ENCODE measurements at places on chromosomes 2 and 18.

DNA sequence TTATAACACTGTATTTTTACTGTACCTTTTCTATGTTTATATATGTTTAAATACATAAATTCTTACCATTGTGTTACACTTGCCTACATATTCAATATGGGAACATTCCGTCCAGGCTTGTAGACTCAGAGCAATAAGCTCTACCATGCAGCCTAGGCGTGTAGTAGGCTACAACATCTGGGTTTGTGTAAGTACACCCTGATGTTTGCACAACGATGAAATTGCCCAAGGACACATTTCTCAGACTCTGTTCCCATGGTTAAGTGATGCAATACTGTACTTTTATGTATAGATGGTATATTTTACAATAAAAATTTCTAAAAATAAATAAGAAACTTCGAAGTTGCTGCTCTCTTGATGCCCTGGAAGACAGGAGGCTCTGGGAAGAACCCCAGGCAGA lies 38.4 kb downstream of the YPEL5 start:
- DNase-seq, result no peak

- no peak for DNase-seq
These were observed 36.3 kb downstream of the SLC35F5 start for GRCh38 chr2:113720167-113720566.

DNA sequence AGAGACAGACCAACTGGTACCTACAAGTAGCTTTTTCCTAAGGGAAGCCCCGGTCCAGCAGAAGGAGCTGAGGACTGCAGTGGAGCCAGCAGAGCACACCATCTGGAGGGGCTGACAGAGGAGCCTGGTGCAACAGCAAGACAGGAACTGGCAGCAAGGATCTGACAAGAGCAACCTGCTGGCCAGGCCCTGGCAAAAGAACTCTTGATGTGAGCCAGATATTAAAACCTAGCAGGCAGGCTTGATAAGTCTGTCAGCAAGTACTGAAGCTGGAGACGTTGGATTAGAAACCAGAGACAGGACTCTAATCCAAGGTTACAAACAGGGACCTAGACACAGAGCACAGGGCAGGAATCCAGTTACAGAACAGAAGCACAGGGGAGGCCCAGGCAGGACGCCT lies 260.7 kb upstream of the MGAT5 start:
- DNase-seq, result no peak

DNA sequence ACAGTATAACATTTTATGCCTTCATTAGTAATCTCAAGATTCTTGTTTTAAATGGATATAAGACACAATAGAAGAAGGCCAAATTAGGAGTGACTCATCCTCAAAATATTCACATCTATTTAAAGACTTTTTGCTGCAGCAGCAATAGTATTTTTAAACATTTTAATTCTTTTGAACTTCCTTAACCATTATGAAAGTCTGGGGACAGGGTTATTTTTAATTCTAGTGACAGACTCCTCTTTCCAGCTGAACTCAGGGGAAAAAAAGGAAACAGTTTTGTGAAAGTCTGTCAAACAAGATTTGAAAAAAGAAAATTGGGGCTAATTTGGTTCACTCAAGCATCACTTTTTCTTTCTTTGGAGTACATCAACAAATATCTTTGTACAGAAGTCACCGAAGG lies 541.8 kb downstream of the NUP35 start:
- no peak for DNase-seq

GRCh38 chr2:143241403-143242088 lies 112.3 kb downstream of the ARHGAP15 start:
- no peak for DNase-seq

DNA sequence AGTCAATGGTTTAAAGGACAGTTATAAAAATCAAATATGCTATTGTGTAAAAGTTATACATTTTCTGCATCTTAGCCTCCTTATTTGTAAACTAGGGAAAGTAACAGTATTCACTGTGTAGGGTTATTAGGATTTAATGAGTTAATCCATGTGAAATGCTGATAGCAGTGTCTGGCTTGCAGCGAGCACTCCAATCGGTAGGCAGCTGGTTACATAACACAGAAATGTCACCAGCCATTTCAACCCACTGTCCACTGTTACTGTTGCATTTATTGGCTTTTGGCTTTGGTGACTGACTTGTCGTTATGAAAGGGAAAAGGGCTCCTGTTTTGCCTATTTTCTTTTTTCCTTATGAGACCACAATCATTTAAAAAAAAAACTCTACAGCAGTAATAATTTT lies 38.9 kb downstream of the ID2 start:
- no peak for DNase-seq

- no peak for DNase-seq
These were observed 72.7 kb downstream of the NEB start for GRCh38 chr2:151661625-151662024.

GRCh38 chr2:232211743-232212686 lies 166.5 kb upstream of the ALPP start:
- DNase-seq, result no peak

- DNase-seq, result no peak
These were observed 13.0 kb downstream of the SH3BP4 start for GRCh38 chr2:234964631-234965461.

DNA sequence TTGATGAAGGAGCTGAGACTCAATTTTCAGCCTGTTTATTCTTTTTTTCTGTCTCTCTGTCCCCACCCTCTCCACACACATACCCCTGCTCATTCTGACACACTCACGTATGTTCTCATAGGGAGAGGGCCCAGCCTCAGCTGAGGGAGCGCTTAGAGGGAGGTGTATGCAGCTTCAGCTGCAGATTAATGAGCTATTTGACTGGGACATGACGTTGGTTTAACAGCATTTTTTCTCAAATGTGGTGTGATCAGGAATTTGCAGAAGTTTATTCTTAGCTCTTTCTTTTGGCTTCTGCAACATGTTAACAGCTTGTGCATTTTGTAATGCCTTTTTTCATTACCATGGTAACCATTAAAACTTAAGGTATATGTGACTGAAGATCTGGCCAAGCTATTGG lies 1547.1 kb upstream of the PIK3C3 start:
- DNase-seq, result no peak

GRCh38 chr2:168920504-168921157 lies 19.5 kb downstream of the G6PC2 start:
- no peak for DNase-seq

DNA sequence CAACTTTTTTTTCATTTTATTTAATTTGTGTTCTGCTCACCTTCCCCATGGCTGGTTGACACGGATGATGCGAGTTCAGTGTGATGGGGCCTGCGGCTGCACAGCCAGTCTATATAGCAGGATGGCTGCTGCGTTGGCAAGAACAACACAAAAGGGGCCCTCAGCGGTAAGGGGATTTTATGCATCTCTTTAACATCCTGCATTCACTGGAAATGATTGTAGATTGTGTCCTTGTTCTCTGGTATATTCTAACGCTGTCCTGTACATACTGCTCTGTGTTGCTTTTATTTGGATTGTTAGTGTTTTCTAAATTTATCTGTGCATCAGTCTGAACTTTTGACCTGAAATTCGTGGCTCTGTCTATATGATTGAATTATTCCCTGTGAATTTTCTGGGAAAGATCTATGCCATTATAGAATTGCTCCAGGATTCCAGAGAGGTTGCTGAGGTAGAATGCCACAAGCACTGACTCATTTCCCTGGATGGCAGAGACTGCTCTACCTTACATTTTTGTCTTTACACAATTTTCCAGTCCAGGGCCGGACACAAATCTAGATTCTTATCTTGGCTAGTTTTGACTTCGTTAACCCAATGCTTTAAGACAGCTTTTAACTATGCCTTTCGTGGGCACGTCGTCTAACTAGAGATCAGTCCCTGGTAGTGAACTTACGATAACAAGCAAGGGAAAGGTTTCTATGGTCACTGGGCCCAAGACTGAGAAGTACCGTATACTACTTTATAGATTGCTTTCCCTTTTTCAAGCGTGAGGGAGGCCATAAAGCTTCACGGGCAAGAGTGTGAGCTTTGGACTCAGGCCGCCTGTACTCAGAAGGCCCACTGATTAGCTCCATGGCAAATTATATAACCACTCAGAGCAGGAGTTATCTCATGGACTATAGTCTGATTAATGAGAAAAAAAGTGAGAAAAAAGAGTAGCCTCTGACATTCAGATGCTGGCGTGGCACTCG lies at the start of gene CRYGC:
Gene CRYGC (minus strand): TSS at position 85 of the 968 bp plus-strand sequence. CDS start 36 bp downstream, at position 49.
- no peak for DNase-seq

DNA sequence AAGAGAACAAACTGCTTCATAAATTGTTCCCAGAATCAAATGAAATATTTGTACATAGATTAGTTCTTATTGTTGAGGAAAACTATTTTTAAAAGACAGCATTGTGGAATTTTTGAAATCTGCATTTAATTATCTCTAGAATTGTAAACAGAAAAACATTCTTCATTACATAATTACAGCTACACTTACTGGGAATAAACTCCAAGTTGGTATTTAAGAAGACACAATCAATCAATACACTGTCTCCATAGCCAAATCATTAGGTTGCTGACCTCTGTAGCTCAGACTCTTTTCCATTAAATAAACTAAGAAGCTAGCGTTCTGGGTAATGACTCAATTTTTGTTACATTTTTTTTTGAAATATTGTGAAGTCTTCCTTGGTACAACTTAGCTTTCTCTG lies 70.2 kb upstream of the PIEZO2 start:
- no peak for DNase-seq

GRCh38 chr2:232281858-232282507 lies 96.6 kb upstream of the ALPP start:
- no peak for DNase-seq

DNA sequence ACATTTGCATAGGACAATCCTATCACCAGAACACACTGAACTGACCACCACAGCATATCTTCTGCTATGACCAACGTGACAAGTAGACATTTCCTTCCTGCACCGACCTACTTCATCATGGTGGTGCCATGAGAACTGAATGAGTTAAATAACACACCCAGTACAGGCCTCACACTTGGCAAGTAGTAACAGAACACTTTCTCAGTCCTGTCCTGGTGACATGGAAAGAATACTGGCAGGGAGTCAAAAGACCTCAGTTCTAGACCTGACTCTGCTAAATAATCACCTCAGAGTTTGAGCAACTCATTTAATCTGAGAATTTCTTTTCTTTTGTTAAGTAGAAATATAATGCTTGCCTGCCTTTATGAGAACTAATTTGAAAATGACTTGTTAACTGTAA lies 186.3 kb upstream of the SMAD7 start:
- DNase-seq, result no peak

DNA sequence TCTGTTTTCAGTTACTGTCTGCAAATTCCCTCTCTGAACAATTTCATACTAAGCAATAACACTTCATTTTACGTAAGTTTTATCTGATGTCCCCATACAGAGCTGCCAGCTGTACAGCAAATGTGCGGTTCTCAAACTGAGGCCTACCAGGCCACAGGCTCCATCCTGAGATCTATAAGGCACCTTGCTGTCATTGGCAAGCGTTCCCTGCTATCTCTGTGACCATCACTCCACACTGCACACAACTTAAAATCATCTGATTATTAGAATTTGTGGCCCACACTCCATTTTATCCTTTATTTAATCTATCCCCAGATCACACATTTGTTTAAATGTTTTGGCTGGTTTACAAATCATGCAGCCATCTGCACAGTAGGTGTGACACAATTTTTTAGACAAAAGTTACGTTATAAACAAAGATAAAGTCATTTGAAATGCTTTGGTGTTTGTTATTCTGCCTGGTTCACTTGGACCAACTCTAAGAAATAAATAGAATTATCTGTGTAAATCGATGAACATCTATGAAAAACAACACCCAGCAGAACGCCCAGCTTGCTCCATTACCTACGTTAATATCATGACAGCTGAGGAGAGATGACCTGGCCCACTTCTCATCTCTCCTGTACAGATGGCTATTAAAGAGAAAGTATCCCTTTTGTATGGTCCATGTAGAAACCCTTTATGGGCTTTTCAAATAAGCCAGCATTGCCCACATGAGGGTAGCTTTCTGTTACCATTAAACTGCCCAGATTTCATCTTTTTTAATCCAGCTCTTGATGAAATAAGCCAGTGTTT lies 162.4 kb downstream of the ZNF521 start:
- DNase-seq, result no peak

DNA sequence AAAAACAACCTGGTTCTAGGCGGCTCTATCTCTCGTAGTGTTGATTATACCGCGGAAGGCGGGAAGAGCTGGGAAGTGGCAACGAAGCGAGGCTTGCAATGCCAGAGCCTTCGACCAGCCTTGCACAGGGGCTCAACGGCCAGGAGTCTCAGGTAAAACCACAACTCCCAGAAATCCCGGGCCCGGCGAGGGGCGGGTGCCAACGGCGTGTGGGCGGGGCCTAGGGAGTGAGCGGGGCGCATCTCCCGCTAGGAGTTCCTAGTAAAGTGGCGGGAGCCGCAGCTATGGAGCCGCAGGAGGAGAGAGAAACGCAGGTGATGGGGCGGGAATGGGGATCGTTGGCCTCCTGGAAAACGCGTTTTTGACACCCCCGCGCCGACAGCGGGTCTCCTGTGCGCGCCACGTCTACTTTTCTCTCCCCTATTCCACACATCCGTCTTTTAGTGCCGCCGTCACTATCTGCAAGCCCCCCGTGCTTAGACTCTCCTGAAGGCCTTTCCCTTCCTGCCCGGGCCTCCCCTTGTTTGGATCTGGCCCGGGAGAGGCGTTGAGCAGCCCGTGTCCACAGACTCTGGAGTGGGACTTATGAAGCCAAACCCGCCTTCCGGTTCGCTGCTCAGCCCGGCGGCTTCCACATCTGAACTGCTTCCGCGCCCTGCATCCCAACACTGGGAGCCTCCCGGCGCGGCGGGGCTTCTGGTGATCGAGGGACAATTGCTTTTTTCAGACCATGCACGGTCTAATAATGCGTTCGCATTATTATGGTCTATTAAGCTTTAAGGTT lies at the start of gene HAUS1:
Gene HAUS1 (plus strand): TSS at position 258 of the 784 bp plus-strand sequence. CDS start 27 bp downstream, at position 285.
- DNase-seq, result peak; percentile 78

- no peak for DNase-seq
These were observed 2.3 kb downstream of the IL18R1 start for GRCh38 chr2:102357937-102358336.

DNA sequence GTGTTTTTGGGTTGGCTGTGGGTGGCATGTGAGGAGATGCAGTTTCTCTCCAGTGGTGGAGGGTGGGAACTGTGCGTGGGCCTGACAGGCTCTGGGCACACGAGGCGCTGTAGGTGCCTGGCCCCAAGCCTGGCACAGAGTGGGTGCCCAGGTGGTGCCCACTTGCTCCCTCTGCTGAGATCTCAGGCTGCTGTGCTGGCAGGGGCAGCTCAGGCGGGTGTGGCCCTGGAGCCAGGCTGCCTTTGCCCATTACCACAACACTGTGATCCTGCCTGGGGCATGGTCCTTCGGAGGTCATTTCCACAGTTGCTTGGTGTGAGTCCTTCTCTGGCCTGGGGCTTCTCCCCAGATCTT lies 20.4 kb downstream of the TSHZ1 start:
- DNase-seq, result no peak

DNA sequence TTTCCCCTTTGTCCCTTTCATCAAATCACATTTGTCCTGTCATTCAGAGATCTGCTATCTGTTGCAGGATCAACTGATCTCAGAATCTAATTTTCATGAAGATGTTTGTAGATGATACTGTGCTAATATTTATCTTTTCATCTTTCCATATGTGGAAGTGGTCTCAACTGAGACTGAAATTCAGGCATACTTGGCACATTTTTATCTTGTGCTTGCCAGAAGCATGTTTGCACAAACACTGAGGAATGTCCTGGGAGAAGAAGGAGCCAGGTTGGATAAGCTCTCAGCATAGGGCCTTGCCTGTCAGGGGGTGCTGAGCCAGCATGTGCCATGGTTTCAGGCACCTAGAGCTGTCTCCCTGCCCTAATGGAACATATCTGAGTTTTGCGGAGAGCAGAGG lies 24.5 kb upstream of the MMADHC start:
- no peak for DNase-seq

GRCh38 chr2:17148407-17149145 lies 369.7 kb downstream of the RAD51AP2 start:
- DNase-seq, result no peak

- DNase-seq, result no peak
These were observed 222.2 kb downstream of the GLI2 start for GRCh38 chr2:120957905-120958304.
